Hepatocyte (in vitro differentiated cells): ENCODE measurements at places on chromosomes 11 and 22.
A peak's percentile ranks its signal among the peaks of the same experiment; 100 is the strongest.

DNA sequence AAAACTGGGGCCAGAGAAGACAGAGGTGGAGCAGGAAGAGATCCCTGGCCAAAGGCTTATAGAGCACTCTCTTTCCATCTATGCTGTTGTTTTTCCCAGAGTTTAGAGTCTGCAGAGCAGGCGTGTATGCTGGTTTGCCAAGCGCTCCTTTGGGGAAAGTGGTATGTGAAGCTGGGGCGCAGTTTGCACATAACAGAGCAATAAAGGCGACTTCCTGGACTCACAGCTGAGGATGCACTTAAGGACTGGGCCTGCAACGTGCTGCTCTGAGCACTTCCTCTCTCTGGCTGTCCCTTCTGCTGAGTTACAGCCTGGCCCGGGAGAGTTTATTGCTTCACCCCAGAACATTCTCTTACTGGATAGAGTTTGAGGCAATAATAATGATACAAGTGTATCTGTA lies 41.7 kb downstream of the THAP12 start:
- no peaks in the 10 kb centered on the region for H3K27me3 ChIP-seq
- H3K27ac ChIP-seq = no peak overlapping the region
- no peaks in the 10 kb centered on the region for H3K36me3 ChIP-seq

DNA sequence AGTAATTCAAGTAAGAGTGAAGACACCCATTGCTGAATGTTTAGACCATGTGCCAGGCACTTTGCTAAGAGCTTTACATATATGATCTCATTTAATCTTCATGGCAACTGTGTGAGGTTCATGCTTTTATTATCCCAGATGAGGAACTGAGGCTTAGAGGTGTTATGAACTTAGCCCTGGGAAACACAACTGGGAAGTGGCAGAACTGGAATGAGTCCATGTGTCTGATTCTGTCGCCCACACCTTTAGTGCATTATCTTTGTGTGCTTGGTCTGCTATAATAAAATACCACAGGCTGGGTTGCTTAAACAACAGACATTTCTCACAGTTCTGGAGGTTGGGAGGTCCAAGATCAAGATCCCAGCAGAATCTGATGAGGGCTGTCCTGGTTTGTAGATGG lies 108.7 kb upstream of the PLET1 start:
- peaks cover 4% of the 10 kb centered on the region for H3K4me1 ChIP-seq
- no peak for DNase-seq
- no peaks in the 10 kb centered on the region for H3K36me3 ChIP-seq
- H3K4me3 ChIP-seq = no peak overlapping the region

DNA sequence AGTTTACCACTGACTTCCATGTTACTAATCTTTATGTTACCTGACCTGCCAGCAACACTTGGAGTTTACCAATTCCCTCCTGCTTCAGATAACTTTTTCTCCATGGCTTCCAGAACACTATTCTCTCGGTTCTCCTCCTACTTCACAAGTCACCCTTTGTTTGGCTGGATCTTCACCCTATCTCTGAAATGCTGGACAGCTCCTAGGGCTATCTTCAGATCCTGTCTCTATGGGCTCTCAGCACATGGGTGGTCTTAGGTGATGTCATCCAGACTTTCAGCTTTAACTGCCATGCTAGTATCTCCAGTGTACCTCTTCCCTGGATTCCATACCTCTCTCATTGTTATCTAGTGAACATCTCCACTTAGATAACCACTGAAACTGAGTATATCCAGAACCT lies 12.2 kb upstream of the VWCE start:
- DNase-seq = no peak
- no peaks in the 10 kb centered on the region for H3K27me3 ChIP-seq
- no peak overlapping the region for H3K27ac ChIP-seq
- no peaks in the 10 kb centered on the region for H3K36me3 ChIP-seq
- no peak overlapping the region for H3K4me3 ChIP-seq

- H3K4me1 ChIP-seq = peaks cover under 1% of the 10 kb centered on the region
- H3K27ac ChIP-seq = no peak overlapping the region
- H3K36me3 ChIP-seq = no peaks in the 10 kb centered on the region
- DNase-seq = no peak
- no peaks in the 10 kb centered on the region for H3K27me3 ChIP-seq
Measured at GRCh38 chr11:102295045-102295444, 22.2 kb upstream of the BIRC3 start.

DNA sequence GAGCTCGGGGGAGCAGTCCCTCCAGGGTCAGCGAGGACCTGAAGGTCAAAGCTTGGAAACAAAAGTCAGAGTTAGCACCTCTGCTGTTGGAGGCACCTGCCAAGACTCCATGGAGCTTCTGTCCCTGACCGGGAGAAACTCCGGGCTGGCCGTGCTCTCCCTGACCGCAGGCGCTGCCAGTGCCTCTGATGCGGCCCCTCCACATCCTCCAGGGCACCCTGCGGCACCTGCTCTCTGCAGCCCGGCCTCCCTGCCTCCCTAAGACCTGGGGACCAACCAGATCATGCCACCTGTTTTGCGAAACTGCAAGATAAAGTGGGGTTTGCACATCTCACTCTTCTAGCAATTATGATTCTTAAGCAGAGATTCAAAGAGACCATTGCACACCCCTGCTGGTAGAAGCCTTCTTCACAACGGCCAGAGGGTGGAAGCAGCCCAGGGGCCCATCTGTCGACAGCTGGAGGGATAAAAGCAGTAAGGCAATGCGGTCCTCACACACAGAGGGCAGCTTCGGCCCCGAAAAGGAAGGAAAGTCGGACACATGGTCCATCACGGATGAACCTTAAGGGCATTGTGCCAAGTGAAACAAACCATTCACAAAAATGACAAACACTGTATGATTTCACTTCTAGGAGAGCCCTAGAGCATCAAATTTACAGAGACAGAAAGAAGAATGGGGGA lies 477.1 kb downstream of the BRD1 start:
- no peaks in the 10 kb centered on the region for H3K36me3 ChIP-seq
- no peaks in the 10 kb centered on the region for H3K4me1 ChIP-seq
- no peaks in the 10 kb centered on the region for H3K27me3 ChIP-seq
- no peak for DNase-seq

GRCh38 chr11:101180481-101180880 lies 50.9 kb upstream of the PGR start:
- no peak overlapping the region for H3K27ac ChIP-seq
- no peaks in the 10 kb centered on the region for H3K27me3 ChIP-seq
- DNase-seq = no peak
- H3K36me3 ChIP-seq = no peaks in the 10 kb centered on the region
- no peak overlapping the region for H3K4me3 ChIP-seq

- no peak for DNase-seq
- H3K36me3 ChIP-seq = no peaks in the 10 kb centered on the region
- no peak overlapping the region for H3K4me3 ChIP-seq
- H3K4me1 ChIP-seq = peaks cover 26% of the 10 kb centered on the region
- no peaks in the 10 kb centered on the region for H3K27me3 ChIP-seq
Measured at GRCh38 chr11:75553889-75554257, 8.2 kb upstream of the SERPINH1 start.

DNA sequence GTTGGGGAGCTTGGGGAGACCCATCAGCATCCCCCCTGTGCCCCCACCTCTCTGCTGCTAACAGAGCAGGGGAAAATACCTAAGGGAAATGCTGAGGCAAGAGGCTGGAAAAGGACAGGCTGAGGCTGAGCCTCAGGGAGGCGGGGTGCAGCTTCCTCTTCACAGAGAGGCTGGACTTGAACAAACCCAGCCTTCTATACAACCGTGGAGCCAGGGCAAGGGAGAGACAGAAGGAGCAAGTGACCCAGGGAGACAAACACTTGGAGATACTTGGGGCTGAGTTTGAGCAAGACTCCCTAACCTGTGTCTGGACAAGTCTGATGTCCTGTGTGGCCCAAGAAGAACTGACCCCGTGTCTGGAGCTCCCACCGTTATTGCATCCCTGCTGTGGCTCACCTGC lies at the start of gene SLCO2B1:
Gene SLCO2B1, plus strand, starts transcription at position 229 of the 400 bp plus-strand sequence. CDS start 275 bp downstream, outside the sequence.
- no peaks in the 10 kb centered on the region for H3K36me3 ChIP-seq
- DNase-seq = peak; percentile 58
- H3K27ac ChIP-seq = peak within 1 kb of the TSS; percentile 88
- H3K4me1 ChIP-seq = peaks cover 55% of the 10 kb centered on the region
- H3K4me3 ChIP-seq = peak within 1 kb of the TSS; percentile 1
